ENCODE measurements at places on chromosomes 6 and 20. TPM values are rescaled to one million over a fixed set of nuclear protein-coding genes. Genes with fewer than 3 reads are reported as not detected.

The FAXC gene
- 0.25 TPM for total RNA-seq

The LYRM4 gene
- total RNA-seq: 29.7 TPM

The RNF39 gene
- not detected for total RNA-seq

The KCNK17 gene
- total RNA-seq: 0.36 TPM

- H3K4me1 ChIP-seq: no peaks in the 10 kb centered on the region
- H3K27ac ChIP-seq: no peak overlapping the region
- no peaks in the 10 kb centered on the region for H3K27me3 ChIP-seq
- H3K36me3 ChIP-seq: no peaks in the 10 kb centered on the region
Measured at GRCh38 chr6:104633125-104633524, 226.6 kb downstream of the HACE1 start.

- H3K27me3 ChIP-seq: no peaks in the 10 kb centered on the region
- peaks cover 8% of the 10 kb centered on the region for H3K4me1 ChIP-seq
Measured at GRCh38 chr20:63520934-63521601, 503 bp downstream of the PPDPF start.

GRCh38 chr20:63438121-63438520 is 34.3 kb downstream of the KCNQ2 start:
- H3K27ac ChIP-seq: no peak overlapping the region
- no peaks in the 10 kb centered on the region for H3K4me1 ChIP-seq
- DNase-seq: no peak
- H3K36me3 ChIP-seq: no peaks in the 10 kb centered on the region
- no peaks in the 10 kb centered on the region for H3K27me3 ChIP-seq
- H3K4me3 ChIP-seq: no peak overlapping the region

GRCh38 chr6:2147261-2147660 is 98.1 kb downstream of the GMDS start:
- H3K27ac ChIP-seq: no peak overlapping the region
- H3K36me3 ChIP-seq: no peaks in the 10 kb centered on the region
- DNase-seq: no peak
- H3K4me3 ChIP-seq: no peak overlapping the region
- no peaks in the 10 kb centered on the region for H3K4me1 ChIP-seq

DNA sequence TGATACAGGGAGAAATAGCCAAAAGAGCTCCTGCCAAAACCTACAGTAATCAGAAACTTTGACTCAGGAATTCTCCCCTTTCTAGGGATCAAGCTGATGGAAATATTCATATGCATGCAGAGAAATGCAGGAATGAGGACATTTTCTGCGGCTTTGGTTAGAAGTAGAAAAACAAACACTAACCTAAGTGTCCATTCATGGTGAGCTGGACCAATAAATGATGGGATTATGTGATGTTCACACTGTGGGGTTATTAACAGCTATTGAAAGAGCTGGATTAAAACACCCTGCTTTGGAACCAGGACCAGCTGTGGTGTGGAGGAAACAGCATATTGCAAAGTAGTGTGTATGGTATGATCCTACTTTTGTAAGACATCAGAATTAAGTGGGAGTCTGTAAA is 143.1 kb downstream of the SYCP2 start:
- no peaks in the 10 kb centered on the region for H3K4me1 ChIP-seq
- no peaks in the 10 kb centered on the region for H3K36me3 ChIP-seq
- no peak overlapping the region for H3K4me3 ChIP-seq
- DNase-seq: no peak
- H3K27me3 ChIP-seq: no peaks in the 10 kb centered on the region
- no peak overlapping the region for H3K27ac ChIP-seq

- peaks cover 32% of the 10 kb centered on the region for H3K4me1 ChIP-seq
- no peaks in the 10 kb centered on the region for H3K27me3 ChIP-seq
- H3K27ac ChIP-seq: peak overlapping the region; percentile 66
- no peak overlapping the region for H3K4me3 ChIP-seq
Measured at GRCh38 chr6:158611541-158612370, 32.8 kb downstream of the DYNLT1 start.

DNA sequence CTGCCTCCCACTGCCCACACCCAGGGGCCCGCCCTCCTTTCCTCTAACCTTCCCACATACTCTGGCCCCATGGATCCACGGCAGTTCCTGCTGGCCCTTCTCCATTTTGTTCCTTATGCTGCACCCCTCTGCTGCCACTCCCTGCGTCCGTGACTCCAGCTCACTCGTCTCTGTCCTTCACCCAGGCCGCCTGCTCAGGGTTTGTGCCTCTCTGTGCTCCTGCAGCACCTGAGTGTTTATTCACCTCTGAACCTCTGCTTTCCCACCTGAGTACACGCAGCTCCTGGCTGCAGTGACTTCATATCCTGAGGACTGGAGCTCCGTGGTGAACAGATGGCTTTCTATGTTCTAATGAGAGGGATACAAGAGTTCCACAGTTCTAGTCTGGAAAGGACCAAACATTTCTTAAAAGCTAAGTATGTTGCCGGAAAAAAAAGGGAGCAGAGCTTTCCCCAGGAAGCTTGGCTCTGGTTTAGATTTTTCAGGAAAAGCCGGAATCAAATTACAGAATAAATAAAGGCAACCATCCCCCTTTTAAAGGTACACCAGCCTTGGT is 1.5 kb upstream of the GNRH2 start:
- H3K27me3 ChIP-seq: no peaks in the 10 kb centered on the region
- H3K36me3 ChIP-seq: peaks cover 35% of the 10 kb centered on the region
- no peak for DNase-seq
- H3K4me3 ChIP-seq: no peak overlapping the region
- H3K27ac ChIP-seq: peak overlapping the region; percentile 48

GRCh38 chr6:36054415-36054814 is 26.8 kb downstream of the MAPK14 start:
- no peaks in the 10 kb centered on the region for H3K27me3 ChIP-seq
- H3K27ac ChIP-seq: no peak overlapping the region
- peaks cover 20% of the 10 kb centered on the region for H3K36me3 ChIP-seq
- peaks cover 17% of the 10 kb centered on the region for H3K4me1 ChIP-seq
- no peak for DNase-seq

- no peak for DNase-seq
- no peaks in the 10 kb centered on the region for H3K27me3 ChIP-seq
- H3K4me1 ChIP-seq: no peaks in the 10 kb centered on the region
- H3K36me3 ChIP-seq: peaks cover 36% of the 10 kb centered on the region
- H3K27ac ChIP-seq: no peak overlapping the region
Measured at GRCh38 chr20:4883051-4883450, 118.3 kb downstream of the SLC23A2 start.

- H3K4me3 ChIP-seq: no peak overlapping the region
- H3K4me1 ChIP-seq: peaks cover 10% of the 10 kb centered on the region
- H3K27me3 ChIP-seq: no peaks in the 10 kb centered on the region
Measured at GRCh38 chr20:37984018-37984785, 49.1 kb downstream of the TTI1 start.

DNA sequence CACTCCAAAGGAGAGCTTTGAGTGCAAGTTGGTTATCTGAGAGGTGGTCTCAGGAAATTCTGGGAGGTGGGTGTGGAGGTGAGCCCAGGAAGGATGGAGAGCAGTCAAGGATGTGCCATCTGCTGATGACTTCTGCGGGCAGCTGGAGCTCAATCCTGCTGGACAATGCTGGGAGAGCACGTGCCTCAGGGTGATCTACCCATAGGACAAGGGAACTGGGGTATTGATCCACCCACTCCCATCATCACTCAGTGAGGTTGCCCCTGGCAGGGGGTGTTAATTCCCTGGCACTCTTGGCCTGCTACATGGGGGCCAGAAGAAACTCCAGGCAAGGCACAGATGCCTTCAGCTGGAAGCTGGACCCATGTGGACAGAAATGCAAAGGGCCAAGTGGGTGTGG is 7.1 kb upstream of the ZBP1 start:
- peaks cover 3% of the 10 kb centered on the region for H3K27me3 ChIP-seq
- H3K4me1 ChIP-seq: peaks cover 24% of the 10 kb centered on the region
- H3K4me3 ChIP-seq: no peak overlapping the region
- peak overlapping the region; percentile 84 for H3K27ac ChIP-seq

DNA sequence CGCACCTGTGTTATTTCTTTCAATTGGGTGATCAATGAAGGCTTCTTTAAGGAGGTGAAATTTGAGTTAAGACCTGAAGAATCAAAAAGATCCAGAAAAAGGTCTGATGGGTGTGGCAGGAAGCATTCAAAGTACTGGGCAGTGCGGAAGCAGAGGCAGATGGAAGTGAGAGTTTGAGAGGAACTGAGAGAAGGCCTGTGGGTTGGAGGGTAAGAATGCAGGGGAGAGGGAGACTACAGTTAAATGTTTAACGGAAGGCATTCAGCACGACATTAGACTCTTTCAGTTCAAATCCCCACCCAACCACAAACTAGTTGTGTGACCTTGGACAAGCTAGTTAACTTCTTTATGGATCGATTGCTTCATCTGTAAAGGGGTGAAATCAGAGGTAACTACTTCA is 50.5 kb upstream of the GCM1 start:
- H3K4me1 ChIP-seq: no peaks in the 10 kb centered on the region
- H3K36me3 ChIP-seq: no peaks in the 10 kb centered on the region
- no peak overlapping the region for H3K27ac ChIP-seq
- no peak for DNase-seq
- H3K27me3 ChIP-seq: no peaks in the 10 kb centered on the region

DNA sequence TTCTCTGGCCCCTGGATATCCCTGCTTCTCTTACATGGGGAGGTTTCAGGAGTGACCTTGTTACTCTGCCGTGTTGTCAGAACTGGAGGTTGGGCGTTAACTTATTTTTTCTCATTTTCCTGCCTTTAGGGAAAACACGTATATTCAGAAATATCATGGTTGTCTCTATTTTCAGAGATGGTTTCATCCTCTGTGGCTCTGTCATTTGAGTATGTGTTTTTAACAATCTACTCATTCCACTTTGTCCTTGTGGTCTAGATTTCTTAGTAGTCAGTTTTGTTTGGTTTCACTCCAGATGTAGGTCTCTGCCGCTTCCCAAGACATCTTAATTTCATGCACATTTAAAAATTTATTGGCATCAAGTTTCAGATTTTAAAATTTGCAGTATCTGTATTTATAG is 45.9 kb downstream of the KCNS1 start:
- DNase-seq: no peak
- no peak overlapping the region for H3K4me3 ChIP-seq
- H3K27me3 ChIP-seq: no peaks in the 10 kb centered on the region
- peaks cover 25% of the 10 kb centered on the region for H3K4me1 ChIP-seq
- no peak overlapping the region for H3K27ac ChIP-seq
